T1000 (cell line): ENCODE measurements at places on chromosomes 13 and 19.

DNA sequence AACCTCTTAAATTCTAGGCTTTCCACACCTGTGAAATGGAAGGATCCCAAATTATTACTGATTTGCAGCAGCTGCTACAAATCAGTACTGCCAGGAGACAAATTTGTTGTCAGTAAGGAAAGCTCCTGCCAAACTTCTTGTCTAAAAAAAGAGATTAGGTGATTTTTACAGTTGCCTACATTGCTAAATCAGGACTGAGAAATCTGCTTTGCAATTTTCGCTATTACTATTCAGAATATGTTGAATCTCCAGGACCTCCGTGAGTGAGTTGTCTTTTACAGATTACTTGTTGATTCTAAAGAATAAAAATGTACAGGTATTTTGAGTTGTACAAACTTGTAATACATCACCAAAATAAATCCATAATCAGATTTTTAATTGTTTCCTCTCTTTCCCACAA, 1815.9 kb downstream of the PCDH9 start:
- no peak for DNase-seq

DNA sequence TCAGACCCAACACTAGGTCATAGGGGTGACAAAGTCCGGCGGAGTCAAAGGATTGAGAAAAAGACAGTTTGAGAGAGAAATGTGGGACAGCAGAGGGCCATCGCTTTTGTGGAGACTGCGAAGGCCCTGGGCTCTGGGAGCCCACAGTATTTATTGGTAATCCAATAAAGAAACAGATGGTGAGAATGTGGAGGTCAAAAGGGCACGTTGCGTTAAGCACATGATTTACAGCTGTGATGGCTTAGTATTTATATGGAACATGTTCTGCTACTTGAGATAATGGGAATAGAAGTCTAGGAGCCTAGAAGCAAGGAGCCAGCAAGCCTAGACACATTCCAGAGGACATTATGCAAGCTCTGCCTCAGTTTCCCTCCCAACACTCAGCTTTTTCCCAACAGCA, 2521.1 kb downstream of the PCDH9 start:
- DNase-seq = no peak

- DNase-seq = no peak
Measured at GRCh38 chr19:35790981-35791813, 15.8 kb downstream of the ARHGAP33 start.

- DNase-seq = no peak
Measured at GRCh38 chr13:113053376-113053775, 52.2 kb upstream of the F7 start.

GRCh38 chr13:98998831-98999638, 21.2 kb upstream of the DOCK9 start:
- DNase-seq = no peak

GRCh38 chr13:41345914-41346589, 35.0 kb downstream of the NAA16 start:
- no peak for DNase-seq

GRCh38 chr19:911197-912033, 1.6 kb downstream of the R3HDM4 start:
- DNase-seq = no peak

- DNase-seq = no peak
Measured at GRCh38 chr19:44430956-44431355, 17.3 kb downstream of the ZNF229 start.

DNA sequence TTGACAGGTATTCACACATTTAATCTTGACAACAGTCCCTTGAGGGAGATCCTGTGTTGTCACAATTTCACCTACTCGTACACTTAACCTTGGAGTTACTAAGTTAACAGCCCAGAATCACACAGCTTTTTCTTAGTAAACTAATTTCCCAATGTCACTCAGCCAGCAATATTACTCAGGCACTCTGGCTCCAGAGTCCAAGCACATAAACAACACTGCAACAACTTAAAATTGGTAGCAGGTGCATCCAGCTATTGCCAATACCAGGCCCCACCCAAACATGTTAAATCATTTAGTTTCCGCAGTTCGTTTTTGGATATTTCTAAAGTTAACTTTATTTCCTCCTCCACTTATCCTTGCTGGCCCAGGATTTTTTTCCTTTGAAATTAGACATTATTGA, 32.7 kb downstream of the LIG4 start:
- no peak for DNase-seq

DNA sequence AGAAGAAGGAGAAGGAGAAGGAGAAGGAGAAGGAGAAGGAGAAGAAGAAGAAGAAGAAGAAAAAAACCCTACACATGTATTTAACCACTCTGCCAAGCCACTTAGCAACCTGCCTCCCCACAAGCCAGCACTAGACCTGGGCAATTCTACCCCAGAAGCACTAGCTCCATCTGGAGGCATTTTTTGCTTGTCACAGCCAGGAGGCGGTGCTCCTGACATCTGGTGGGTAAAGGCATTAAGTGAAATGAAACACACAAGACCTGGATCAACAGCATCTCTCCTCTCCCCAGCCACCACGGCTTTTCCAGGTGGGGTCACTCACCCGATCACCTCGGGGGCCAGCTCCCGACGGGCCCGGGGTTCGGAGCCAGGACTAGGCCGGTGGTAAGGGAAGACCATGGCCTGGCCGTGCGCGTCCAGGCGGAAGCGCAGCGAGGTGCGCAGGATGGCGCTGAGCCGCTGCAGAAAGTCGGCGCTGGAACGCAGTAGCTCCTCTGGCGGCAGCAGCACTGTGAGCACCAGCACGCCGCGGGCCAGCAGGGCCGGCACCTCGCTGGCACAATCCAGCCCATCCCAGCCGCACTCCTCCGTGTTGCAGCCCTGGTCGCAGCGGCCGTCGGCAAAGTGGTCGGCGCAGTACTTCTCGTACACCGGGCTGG, 26.9 kb downstream of the NOTCH3 start:
- DNase-seq = no peak

GRCh38 chr13:110319774-110320509, 12.9 kb downstream of the COL4A2 start:
- peak; percentile 68 for DNase-seq
